SK-N-SH (cell line): ENCODE measurements at places on chromosomes 7 and 10. TPM values are rescaled to one million over a fixed set of nuclear protein-coding genes. Genes with fewer than 3 reads are reported as not detected.

Gene ADD3
- 27.6 and 144 TPM in 2 replicates for polyA plus RNA-seq

Gene IFT22
- polyA plus RNA-seq, result 62.4 and 66.7 TPM in 2 replicates

Gene ZNF862
- polyA plus RNA-seq, result 17.3 and 24.3 TPM in 2 replicates

Gene DAGLB
- 24.1 and 27.4 TPM in 2 replicates for polyA plus RNA-seq

Gene MSS51
- polyA plus RNA-seq, result 0.95 and 1.8 TPM in 2 replicates

Gene CPA4
- 176 and 243 TPM in 2 replicates for polyA plus RNA-seq

Gene C1GALT1
- 15.2 and 16.4 TPM in 2 replicates for polyA plus RNA-seq

Gene ASIC3
- 4.0 and 4.5 TPM in 2 replicates for polyA plus RNA-seq

Gene SFTPA1
- polyA plus RNA-seq, result not detected in 2 replicates

Gene SLC26A5
- not detected in 2 replicates for polyA plus RNA-seq

Gene NACAD
- 1.5 and 2.8 TPM in 2 replicates for polyA plus RNA-seq

Gene STAM
- 19.1 and 23.9 TPM in 2 replicates for polyA plus RNA-seq

Gene ECHDC3
- polyA plus RNA-seq, result 10.5 and 13.5 TPM in 2 replicates

Gene RTKN2
- 1.4 and 1.5 TPM in 2 replicates for polyA plus RNA-seq

Gene PNLIPRP3
- not detected in 2 replicates for polyA plus RNA-seq

Gene ANLN
- 17.1 and 21.2 TPM in 2 replicates for polyA plus RNA-seq

Gene R3HCC1L
- polyA plus RNA-seq, result 6.0 and 7.4 TPM in 2 replicates

Gene DGKB
- 2.1 and 3.3 TPM in 2 replicates for polyA plus RNA-seq

Gene MUC3A
- polyA plus RNA-seq, result 0.03 and 0.11 TPM in 2 replicates

Gene TMEM130
- 1.2 and 1.3 TPM in 2 replicates for polyA plus RNA-seq

Gene UPK3B
- 0.11 TPM in 1 of 2 replicates, not detected in the other for polyA plus RNA-seq

Gene DGKI
- polyA plus RNA-seq, result 1.3 and 1.4 TPM in 2 replicates

Gene GCK
- 1.1 and 1.6 TPM in 2 replicates for polyA plus RNA-seq
